Hepatic stellate cell (primary cell): ENCODE measurements at places on chromosomes 1 and 21.

- DNase-seq: no peak
Observed at GRCh38 chr1:5379176-5379759, 613.0 kb downstream of the NPHP4 start.

DNA sequence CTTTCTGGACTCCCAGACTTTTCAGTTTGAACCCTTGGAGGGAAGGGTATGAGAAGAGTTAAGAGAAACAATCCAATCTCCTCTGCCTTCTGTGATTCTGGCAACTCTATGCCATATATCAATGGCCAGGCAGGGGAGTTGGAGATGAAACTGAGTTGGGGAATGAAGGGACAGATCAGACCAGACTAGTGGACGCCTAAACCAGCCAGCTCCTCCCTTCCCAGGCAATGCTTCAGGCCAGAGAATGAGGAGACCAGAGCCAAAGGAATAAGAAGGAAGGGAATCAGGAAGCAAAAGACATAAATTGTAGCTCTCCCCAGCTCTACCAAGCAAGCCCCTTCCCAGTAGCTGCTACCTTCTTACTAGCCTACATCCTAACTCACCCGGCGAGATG lies 22.7 kb downstream of the PLEKHA6 start:
- DNase-seq: no peak

DNA sequence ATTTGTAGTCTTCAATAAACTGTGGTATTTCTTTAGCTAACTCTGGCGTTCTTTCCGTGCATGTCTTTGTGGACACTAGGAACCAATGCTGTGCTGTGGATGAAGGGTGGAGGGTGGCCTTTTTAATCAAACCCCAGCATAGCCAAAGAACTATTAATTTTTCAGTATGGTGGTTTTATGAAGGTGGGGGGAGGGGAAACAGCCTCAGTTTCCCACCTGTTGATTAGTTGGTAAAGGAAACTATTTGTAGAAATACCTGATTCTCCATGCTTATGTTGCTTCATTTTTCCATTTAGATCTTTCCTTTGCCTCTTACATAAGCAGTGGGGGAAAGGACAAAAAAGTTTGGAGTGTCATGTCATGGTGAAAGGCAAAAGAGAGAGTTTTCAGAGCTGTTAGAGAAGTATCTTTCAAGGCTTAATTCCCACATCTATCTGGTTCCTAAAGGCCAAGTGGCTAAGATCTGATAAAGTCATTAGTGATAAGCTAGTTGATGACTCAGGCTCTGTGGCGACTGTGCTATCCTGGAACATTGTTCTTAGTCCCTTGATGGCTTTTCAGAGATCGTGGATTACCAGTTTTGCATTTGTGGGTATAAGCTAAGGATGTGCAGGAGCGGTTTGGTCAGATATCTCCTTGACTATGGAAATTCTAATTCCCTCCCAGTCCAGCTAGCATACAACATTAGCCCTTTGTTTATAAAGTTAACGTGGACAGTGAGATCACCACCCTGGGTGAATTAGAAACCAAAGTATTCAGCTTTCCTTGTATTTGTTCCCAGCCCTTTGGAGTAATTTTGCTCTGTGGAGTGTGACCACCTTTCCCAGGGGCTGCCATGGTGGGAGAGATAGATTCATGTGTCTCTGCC lies 8.7 kb upstream of the HAX1 start:
- no peak for DNase-seq

- no peak for DNase-seq
Observed at GRCh38 chr1:234507626-234508387, 28.8 kb upstream of the TARBP1 start.

- DNase-seq: no peak
Observed at GRCh38 chr1:157198619-157199420, 60.6 kb upstream of the ETV3 start.

DNA sequence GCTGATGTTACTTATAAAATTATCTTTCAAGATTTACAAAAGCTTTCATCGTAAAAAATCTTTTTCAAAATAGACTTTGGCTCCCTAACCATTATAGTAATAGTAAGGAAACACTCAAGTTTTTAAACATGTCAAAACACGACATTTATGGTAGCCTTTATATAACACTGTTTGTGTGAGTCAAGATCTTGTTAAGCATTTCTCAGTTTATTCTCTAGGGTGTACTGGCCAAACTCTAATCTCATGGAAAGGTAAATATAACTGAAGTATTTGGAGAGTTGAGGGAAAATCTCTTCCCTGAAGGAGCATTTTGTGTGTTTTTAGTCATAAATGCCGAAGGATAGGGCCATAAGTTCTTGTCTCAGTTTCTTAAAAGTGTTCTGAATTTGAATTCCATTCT lies 790.9 kb upstream of the NCAM2 start:
- no peak for DNase-seq

DNA sequence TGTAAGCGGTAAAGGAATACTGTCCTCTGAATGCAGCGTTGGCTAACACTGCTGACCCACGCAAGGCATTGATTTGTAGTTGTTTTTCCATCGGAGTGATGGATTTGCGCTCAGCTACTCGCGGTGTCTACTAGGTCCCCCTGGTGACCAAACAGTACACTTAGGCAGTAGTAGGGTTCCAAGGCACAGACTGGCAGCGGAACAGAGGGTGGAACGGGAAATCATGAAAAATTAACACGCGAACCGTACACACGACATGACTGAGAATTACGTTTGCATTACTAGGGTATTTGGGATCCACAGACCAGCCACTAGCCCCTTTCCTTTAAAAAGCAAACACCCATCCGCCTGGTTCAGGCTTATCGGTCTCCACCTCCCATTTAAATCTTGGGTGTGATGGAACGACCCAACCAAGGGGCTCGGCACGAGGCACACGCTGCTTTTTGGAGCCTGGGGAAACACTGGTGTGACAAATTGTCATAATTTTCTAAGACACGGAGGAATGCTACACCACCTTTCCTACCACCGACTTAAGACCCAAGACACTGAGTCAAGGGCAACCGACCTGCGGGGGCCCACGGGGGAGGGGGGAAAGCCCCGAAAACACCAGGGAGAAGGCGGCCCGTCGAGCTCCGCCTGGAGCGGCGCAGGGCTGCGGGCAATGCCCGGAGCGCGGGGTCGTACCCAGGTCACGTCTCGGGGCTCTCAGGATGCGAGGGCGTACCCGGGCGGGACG lies 699 bp downstream of the DIPK1A start:
- peak; percentile 86 for DNase-seq

DNA sequence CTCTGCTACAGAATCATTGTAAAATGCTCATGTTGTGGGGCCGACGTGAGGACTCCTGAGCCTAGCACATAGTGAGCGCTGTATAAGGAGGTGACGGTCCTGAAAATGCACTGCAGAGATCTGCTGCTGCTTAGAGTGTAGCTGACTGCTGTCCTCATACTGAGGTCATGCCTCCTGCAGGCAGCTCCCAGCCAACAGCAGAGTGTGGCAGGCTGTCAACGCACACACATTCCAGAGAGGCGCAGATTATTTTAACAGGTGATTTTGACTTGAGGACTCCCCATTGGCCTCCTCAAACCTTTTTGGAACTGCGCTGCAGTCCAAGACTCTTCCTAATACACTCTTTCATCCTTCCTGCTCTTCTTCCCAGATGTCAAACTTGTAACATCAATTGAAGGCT lies 119.8 kb upstream of the KCNJ6 start:
- DNase-seq: no peak

GRCh38 chr1:180228648-180229482 lies 1.2 kb upstream of the LHX4 start:
- DNase-seq: peak; percentile 48

DNA sequence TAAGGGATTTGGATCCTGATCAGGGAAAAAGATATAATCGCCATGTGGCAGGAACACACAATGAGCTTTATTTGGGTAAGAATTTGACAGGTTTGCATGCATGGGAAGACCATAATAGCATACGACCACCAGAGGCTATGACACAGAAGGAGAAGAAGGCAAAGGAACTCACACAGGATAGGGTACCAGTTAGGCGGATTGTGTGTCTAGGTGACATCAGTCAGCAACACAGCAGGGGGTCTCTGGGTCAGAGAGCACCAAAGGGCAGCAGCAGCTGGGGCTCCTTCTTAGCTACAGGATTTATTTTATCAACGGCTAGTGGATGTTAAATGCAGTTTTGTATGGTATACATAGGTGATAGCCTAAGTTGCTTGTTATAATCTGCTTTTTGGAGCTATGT lies 551.3 kb downstream of the KCNT2 start:
- no peak for DNase-seq

GRCh38 chr1:230502306-230502705 lies 76.2 kb upstream of the PGBD5 start:
- no peak for DNase-seq

DNA sequence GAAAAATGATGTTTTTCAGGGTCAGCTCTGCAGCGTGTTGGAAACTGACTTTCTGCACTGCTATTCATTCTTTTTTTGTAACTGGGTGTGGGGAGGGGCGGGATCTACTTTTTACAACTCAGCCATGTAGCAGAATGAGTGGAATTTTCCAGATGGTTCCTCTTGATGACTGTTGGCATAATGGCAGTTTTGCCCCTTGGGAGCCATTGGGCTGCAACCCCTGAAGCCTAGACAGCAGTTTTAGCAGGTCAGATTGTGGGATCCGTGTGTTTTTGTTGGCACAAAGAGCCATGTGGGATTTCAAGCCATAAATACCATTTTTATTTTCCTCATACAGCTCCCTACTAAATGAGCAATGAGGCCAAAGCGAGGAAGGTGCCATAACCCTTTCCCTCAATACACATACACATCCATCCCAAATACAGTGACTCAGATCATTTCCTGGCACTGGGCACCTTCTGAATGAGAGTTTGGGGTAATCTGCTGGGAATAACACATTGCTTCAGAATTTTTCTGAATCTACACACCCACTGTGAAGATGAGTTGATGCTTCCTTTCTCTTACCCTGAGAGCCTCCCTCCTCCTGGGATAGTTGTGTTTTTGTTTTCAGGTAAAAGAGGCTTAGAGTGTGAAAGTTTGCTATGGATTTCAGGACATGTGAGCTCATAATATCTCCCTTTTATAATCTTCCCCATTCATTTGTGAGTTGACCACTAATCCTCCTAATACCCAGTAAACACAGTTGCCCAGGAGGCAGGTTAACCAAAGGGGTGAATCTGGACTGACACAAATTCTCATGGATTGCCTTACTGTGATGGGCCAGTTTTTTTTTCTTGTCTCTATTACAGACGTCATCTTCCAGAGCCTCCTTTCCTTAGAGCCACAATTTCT lies 13.1 kb downstream of the S100A10 start:
- DNase-seq: peak; percentile 72

DNA sequence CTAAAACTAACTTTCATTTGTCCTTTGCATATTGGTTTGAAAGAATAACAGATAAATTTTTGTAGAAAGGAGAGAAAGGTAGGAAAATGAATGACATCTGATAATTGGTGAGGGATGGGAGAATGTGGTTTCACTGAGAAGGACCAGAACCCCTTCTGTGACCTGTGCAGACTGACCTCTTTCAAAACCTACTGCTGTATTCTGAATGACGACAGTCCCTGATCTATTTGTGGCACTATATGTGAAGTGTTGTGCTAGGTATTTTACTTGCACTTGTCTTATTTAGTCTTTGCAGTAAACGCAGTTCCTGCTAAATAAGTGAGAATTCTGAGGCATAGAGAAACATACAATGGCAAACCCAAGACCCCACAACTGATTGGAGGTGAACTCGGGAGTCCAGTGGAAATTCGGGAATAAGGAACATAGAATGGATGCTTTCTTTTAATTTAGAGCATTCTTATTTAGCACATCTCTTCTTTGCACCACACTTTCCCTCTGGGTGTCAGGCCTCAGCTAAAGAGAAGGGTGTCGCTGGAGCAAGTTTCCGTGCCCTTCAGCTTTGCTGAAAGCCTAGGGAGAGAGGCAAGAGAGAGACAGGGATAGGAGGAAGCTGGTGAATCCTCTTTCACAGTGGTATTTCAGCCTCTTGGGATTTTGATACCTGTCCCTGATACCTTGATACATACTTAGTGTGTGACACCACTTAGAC lies 230.2 kb downstream of the PAPPA2 start:
- no peak for DNase-seq

DNA sequence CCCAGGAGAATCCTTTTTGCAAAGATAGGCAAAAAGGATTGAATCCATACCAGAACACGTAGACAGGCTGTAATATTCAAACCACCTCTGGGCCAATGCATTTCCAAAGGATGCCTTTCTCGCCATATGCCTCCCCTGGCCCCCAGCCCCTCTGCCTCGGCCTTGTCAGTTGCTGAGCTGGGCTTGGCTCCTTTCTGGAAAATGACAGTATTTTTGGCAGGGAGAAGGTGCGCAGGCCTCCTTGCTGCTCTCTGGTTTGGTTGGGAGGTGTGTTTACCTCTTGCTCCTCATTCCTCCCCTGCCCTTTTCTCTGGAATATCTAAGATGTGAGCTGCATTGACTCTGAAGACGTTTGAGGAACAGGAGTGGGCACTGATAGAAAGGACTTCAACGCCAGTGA lies 26.0 kb upstream of the CNTN2 start:
- no peak for DNase-seq

GRCh38 chr1:153498746-153499145 lies 37.0 kb downstream of the S100A6 start:
- no peak for DNase-seq

DNA sequence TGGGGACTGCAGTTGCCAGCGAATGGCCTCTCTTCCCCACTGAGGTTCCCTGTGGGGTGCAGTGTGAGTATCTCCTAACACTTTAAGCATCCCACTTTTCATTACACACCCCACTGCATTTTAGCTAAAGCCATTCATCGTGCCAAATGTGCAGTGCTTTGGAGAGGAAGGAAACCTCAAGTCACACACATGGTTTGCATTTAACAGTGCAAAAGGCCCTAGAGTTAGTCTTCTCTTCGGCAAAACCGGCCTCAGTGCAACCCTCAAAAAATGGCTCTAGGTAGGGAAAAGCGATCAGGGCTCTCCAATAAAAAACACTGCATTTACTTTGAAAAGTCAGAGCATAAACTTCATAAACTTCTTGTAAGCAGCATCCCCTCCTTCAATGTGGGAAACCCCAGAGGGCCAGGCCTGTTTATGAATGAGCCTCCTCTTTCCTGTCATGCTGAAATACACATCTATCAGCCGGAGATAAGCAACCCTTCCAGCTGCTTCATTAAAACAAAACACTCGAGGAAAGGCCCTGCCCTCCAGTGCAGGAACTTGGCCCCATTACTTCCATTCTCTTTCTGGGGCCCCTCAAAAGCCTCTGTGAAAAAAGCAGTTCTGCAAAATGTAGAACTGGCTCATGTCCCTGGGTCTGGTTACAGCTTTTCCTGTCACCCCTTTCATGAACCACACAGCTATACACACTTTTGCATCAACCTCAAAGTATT lies 184.0 kb downstream of the CDC7 start:
- no peak for DNase-seq

DNA sequence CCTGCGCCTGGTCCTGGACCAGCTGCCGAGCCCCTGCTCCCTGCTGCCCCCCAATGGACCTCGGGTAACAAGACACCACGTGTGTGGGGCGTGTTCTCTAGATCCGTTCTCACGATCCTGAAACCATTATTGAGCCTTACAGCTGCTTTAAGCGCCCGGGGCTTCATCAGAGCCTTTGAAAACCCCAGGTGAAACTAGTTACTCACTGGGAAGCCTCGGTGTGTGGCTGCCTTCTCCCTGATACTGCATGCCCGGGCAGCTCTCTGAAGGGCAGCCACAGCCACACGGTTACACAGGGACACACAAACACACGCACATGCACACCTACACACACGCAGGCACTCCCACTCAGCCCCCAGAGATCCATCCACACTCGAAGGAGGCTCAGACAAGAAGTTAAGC lies 5.3 kb downstream of the HES2 start:
- peak; percentile 73 for DNase-seq

GRCh38 chr1:201845331-201846083 lies 16.6 kb downstream of the IPO9 start:
- DNase-seq: no peak

- DNase-seq: no peak
Observed at GRCh38 chr1:205596876-205597275, 34.9 kb downstream of the ELK4 start.
